Urothelium cell line (cell line): ENCODE measurements at places on chromosomes 1 and 21.

- DNase-seq: no peak
Observed at GRCh38 chr1:192554904-192555303, 20.7 kb upstream of the RGS1 start.

- DNase-seq: no peak
Observed at GRCh38 chr1:232111611-232112010, 485.0 kb downstream of the DISC1 start.

GRCh38 chr1:167518331-167518700 is at the start of gene CD247:
CD247 (minus strand) TSS chr1:167518529; CDS start chr1:167518465, 64 bp downstream.
- no peak for DNase-seq

DNA sequence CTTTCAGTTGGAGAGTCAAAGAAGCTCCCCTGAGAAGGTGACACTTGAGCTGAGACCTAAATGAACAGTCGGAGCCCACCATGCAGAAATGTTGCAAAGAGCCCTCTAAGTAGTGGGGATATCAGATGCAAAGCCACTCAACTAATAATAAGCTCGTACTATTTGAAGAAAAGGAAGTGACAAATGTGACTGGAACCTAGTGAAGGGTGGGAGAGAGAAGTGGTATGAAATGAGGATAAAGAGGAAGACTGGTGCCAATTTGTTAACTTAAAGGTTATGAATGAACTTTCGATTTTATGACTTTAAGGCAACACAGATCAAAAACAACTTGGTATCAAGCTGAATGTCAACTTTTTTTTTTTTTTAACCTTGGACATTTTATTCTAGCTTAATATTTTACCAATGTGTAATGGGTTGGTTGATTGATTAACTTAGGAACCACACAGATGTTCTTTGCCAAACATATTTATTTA is 14.7 kb downstream of the LYPLAL1 start:
- DNase-seq: no peak

DNA sequence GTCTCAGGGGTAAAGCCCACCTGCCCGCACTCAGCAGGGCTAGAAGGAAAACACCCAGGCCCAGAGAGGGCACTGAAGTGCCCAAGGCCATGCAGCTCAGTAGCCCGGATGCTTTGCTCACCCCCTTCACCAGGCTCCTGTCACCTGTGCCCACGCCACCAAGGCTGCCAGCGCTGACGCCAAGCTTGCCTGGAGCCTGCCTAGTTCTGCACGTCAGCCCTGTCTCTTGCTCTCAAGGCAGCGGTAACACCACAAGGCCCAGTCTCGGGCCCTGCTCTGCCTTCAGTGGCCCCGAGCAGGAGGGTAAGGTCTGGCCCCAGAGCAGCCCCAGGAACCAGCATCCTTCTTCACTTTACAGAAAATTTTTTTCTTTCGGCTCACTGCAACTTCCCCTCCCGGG is 7.7 kb downstream of the TMEM63A start:
- no peak for DNase-seq

GRCh38 chr1:3858231-3858981 is 1.1 kb downstream of the DFFB start:
- no peak for DNase-seq

GRCh38 chr1:43789604-43790550 is 82.5 kb downstream of the ST3GAL3 start:
- no peak for DNase-seq

DNA sequence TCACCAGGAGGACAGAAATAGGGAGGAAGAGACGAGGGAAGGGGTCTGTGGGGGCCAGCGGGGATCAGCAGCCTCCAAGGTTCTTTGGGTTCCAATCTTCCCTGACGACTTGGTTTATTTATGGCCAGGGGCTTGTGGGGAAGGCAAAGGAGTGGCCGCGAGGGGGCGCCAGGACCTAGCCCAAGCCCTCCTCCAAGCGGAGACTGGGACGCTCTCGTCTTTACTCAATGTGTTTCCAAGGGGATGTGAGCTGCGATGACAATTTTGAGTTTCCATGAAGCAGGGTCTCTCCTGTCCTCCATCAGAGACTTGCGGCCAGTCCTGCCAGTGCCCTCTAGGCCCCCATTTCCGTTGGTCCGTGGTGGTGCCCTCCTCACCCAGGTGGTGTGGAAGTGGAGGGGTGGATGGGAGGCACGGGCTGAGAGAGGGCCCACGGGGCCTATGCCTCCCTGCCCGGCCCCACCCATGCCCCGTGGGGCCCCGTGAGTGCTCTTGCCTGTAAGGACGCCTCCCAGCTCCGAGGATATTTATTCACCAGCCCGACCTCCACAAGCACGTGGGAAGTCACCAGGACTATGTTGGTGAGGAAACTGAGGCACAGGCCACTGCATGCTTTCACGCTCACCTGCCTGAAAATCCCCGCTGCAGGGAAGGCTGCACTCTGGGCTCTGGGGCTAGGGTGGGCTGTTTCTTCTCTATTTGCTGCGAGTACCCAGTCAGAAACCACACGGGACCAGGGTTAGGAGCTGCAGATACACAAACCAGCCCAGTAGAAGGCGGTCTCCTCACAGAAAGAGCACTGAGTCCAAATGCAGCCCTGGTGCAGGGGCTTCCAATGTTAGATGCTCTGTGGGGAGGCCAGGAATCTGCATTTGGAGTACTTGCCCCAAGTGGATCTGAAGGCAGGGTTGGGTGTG is 26.5 kb downstream of the DMRTB1 start:
- peak; percentile 86 for DNase-seq

- no peak for DNase-seq
Observed at GRCh38 chr1:1775327-1776226, 2.7 kb downstream of the NADK start.

DNA sequence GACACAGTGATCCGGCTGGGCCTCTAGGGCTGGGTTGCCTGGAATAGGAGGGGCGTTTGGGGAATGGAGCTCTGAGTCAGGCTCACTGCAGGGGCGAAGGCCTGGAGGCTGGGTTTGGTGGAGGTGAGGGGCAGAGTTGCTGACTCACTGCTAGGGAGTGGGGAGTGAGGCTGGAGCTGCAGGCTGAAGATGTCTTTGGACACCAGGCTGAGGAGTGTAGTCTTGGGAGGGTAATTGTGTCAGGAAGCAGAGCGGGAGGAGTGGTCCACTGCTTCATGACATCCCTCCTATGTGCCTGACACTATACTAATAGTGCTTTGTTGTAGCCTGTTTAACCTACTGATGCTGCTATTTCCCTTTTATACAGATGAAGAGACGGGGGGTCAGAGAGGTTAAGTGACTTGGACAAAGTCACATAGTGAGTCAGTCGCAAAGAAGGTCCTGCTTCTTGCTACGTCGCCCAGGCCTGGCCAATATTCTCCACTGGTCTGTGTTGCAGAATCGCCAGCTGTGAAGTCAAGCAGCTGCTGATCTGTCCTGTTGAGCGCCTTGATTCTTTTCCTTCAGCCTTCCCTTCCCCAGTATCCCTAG is 13.6 kb downstream of the ACTL8 start:
- DNase-seq: peak; percentile 72

GRCh38 chr1:71101839-71102376 is 21.1 kb upstream of the ZRANB2 start:
- DNase-seq: no peak

DNA sequence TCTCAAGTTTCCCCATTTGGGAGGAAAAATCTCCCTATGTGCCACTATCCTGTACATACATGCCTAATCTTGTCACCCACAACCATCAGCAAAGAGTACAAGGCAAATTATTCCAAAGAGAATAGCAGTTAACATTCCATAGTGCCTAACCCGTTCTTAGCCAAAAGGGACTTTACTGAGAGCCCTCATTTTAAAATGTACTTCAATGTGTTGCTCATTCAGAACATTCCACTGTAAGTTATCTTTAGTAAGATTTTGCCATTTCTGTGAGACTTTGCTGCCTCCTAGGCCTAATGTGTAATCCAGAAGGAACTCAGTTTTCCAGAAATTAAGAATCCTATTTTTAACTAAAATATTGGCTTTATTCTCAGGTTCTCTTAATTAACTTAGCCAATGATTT is 11.3 kb upstream of the MRPL55 start:
- DNase-seq: no peak

DNA sequence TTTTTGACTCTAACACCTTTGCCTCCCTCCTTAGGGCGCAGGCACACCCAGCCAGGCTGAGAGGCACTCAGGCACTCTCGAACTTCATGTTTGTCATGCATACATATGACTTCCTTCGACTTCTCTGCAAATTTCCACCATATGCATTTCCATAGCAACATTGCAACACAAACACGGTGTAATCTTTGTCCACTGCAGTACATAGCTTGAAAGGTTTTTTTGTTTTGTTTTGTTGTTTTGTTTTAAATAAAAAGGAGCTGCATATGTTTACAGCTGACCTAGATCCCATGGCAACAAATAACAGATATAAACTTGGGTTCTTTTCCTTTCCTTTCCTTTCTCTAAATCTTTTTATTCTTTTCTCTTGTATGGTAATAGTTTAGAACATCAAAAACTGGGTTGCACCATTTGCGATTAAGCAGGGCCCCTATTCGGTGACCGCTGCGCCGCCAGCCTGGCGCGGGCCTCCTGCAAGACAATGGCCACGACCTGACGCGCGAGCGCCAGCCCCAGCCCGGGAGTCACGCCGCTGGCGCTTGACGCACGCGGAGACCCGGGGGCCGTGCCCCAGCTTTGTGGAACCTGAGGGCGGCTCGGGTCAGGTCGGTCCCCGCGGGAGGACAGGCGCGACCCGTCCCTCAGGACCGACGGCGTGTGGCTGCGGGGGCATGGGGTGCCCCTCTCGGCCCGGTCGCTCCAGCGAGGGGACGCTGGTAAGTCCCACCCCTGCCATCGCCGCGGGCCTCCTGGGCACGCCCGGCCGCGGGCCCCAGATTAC is 35.2 kb downstream of the CCN1 start:
- no peak for DNase-seq

GRCh38 chr1:16918371-16918770 is 3.4 kb upstream of the CROCC start:
- no peak for DNase-seq

- no peak for DNase-seq
Observed at GRCh38 chr1:202858331-202858730, 30.6 kb downstream of the RABIF start.

DNA sequence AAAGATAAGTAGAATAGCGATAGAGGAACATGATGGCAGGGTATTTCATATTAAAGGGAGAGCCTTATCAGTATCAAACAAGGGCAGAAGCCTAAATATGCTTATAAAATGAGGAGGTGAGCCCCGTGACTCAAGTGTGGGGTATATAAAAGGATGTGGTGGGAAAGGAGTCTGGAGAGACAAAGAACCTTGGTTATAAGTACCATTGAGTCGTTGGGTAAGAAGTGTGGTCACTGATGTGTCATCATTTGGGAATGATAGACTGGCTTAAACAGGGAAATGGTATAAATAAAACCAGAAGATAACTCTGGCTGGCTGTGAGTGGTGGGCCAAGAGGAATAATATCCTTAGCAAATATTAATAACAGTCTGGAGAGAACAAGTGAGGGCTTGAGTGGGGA is 10.9 kb upstream of the CD5L start:
- peak; percentile 76 for DNase-seq

GRCh38 chr1:165454091-165454610 is 9.2 kb upstream of the RXRG start:
- no peak for DNase-seq

DNA sequence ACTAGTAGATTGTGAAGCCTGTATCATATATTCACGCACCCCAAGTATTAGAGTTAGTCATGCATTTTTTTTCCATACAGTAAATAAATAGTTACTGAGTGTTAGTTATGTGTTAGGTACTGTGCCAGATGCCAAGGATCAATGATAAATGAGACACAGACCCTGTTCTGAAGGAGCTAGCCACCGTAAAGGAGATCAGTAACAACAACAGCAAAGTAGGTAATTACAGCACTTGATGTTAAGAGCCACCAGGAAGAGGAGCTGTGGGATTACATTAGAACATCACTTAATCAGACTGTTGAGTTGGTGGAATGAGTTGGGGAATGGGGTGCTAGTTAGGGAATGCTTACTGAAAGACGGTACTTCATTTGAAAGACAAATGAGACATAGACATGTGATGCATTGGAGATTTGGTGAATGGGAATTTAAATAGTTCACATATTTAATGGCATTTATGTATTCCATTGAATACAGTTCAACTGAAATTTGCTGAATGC is 21.0 kb downstream of the PRKAA2 start:
- DNase-seq: no peak

DNA sequence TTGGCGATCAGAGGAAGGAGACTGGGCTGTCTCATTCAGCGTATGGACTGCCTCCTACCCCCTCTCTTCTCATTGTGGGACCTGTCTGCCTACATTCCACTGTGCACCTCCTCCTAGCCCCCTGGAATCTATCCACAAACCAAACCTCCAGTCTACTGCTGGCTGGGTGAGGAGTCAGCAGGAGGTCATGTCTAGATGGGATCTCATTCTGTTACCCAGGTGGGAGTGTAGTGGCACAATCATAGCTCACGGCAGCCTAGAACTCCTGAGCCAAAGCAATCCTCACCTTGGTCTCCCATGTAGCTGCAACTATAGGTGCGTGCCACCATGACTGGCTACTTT is 18.0 kb upstream of the TTC22 start:
- no peak for DNase-seq

DNA sequence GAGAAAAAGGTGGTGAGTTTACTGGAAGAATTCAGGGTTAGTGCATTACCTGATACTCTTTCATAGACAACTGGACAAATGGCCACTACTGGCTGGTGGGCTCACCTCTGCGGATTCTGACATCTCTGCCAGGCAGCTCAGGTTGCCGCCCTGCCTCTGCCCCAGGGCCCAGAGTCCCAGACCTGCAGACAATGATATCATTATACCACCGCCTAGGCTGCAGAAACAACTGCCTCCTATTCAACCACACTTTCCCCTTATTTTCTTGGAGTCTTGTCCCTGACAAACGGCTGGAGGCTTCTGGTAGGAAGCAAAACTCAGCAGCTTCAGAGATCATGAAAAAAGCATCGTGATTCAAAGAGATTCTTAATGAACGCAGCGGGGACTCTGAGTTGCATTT is 37.0 kb downstream of the IRF2BP2 start:
- DNase-seq: no peak

DNA sequence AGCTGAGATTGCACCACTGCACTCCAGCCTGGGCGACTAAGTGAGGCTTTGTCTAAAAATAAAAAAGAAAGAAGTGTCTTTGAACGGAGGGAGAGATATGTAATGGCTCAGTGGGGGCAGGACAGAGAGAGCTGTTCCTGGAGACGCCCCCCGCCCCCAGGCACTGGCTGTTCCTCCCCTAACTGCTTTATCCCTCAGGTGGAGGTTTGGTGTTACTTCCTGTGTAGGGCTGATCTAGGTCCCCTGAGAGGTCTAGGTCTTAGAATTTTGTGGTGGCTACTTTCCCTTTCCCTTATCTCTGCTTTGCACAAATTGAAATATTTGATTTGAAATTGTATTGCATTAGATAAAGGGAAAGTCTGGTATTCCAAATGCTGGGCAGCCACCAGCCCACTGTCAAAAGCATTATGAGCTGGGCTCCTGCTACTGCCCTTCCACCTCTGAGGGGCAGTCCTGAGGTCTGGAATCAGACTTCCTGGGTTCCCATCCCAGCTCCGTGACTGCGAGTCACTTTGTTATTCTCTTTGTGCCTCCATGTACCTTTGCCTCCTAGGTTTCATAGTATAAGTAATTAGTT is 134.8 kb upstream of the KIF26B start:
- DNase-seq: no peak

- DNase-seq: no peak
Observed at GRCh38 chr1:7437608-7438395, 333.3 kb upstream of the VAMP3 start.

- no peak for DNase-seq
Observed at GRCh38 chr1:84155517-84155916, 11.4 kb downstream of the PRKACB start.
